T-cell (primary cell): ENCODE measurements at places on chromosomes 12 and 14. TPM values are rescaled to one million over a fixed set of nuclear protein-coding genes. Genes with fewer than 3 reads are reported as not detected.

MLEC gene
- 28.5 TPM for total RNA-seq

- DNase-seq = peak; percentile 75
Measured at GRCh38 chr12:6825398-6826124, 2.6 kb upstream of the P3H3 start.

DNA sequence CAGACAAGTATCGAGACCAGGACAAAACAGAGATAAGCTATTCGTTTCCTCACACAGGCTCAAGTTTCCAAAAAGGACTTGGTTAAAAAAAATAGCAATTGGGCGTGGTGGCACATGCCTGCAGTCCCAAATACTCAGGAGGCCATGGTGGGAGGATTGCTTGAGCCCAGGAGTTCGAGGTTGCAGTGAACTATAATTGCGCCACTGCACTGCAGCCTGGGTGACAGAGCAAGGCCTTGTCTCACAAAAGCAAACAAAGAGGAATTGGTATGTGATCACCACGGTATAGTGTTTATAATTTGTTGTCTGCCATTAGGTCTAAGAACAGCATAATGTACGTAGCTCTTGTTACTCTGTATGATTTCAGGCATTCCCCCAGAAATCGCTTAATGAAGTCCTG lies 175.3 kb downstream of the DERA start:
- DNase-seq = no peak

GRCh38 chr14:62674563-62675237 lies 370.6 kb downstream of the KCNH5 start:
- no peak for DNase-seq

DNA sequence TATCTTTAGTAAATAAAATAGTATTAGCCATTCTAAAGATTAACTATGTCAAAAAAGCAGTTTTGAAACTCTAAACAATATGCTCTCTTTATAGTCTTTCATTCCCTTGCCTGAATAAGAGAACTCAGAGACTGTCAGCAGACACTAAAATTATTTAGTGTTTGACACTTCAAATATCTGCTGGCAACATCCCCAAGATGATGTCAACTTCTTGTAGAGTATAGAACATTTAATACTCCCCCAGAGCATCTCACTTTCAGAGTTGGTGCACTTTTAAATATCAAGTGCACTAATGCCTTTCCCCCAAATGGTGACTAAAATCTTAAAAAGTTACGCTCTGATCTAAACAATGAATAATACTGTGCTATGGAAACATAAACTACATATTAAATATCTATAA lies 374.9 kb downstream of the SLC6A15 start:
- no peak for DNase-seq
